ENCODE measurements at places on chromosomes 13 and 19.

- DNase-seq = no peak
Measured at GRCh38 chr13:51412431-51412830, 40.4 kb downstream of the INTS6 start.

DNA sequence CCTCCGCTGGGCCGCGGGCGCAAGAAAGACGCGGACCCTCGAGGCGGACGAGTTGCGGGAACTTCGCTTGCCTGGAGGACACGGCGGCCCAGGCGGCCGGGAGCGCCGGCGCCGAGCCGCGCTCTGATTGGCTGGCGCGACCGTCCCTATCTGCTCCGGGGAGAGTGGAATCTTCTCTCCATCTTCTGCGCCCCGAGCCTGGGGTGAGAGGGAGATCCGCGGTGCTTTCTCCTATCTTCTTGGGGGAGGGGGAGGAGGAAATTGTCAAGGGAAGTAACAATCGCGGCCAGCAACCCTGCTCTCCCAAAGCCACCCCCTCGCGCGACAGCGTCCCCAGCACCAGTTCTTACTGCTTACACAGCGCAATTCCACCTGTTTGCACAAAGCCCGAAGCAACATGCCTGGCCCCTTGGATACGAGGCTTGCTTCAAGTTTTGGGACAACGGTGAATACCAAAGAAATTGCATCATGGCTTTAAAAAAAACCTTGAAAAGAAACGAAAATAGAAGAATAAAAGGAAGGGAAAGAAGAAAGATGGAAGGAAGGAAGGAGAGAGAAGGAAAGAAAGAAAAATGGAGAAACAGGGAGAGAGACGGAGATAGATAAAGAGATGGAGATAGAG, 4.8 kb downstream of the SOX21 start:
- no peak for DNase-seq

GRCh38 chr13:77692746-77693448, 4.6 kb upstream of the SLAIN1 start:
- no peak for DNase-seq

DNA sequence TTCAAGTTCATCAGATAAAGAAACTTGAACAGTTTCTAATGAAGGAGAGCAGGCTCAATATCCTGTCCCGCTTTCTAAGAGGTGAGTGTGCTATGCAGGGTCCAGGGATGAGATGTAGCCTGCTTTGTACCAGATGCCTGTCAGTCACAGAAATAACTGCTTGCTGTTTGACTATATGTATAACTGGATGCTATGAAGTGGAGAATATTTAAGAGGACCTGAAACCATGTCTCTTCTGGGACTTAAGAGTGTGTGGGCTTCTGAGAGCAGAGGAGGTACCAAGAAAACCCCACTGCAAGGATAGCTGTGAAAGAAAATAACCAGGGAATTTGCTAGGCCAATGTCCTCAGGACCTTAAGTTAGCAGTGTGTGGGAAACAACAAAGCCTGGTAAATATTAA, 246.3 kb upstream of the RFC3 start:
- DNase-seq = no peak

DNA sequence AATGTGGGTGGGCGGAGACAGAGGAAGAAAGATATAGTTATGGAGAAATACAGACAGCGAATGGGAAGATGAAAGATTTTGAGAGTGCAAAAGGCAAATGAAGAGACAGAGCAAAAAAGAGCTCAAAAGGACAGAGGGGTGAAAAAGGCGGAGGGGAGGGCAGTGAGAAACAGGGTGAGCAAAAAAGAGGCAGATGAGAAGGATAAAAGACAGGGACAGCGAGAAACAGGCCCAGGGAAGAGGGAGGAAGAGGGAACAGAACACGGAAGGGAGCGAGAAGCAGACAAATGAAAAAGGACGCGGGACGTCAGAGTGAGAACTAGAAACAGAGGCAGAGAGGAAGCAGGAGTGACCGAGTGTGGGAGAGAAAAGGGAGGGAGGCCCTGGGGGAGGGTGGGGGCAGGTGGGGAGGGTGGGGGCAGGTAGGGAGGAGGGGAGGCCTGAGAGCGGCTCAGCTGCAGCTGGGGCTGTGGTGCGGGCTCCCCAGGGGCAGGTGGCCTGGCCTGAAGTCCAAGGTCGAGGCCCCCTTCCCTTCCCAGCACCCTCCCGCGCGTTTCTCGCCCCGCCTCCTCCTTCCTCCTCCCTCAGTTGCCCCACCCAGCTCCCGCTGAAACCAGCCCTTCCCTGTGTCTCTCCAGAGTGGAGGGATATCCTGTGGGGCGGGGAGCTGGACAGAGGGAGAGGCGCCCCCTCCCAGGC, 2.9 kb downstream of the KLK1 start:
- DNase-seq = no peak

DNA sequence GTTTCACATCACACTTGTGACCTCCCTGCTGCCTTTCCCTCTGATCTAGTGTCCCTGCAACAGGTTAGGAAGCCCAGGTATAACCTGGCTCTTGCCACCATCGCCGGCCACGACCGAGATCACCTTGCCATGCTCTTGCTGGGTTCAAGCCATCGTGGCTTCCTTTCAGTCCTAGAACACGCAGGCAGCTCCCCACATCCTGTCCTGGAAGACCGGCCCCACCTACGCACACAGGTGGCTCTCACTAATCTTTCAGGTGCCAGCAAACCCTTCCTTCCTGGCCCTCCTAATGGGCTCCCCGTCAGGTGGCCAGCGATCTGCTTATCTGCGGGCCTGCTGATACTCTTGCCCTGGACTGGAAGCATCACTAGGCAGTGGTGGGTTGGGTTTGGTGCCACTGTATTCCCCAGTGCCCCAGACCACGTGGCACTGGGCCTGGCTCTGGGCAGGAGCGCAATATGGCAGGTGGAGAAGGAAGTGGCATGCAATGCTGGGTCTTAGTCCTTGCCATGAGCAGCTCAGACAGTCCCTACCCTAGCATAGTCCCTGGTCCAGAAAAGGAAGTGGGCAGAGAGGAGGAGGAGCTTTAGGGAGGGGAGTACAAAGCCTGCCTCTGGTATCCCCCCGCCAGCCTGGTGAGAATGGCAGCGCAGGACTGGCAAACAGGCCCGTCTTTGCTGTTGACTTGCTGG, 11.8 kb downstream of the PPP1R37 start:
- DNase-seq = no peak

DNA sequence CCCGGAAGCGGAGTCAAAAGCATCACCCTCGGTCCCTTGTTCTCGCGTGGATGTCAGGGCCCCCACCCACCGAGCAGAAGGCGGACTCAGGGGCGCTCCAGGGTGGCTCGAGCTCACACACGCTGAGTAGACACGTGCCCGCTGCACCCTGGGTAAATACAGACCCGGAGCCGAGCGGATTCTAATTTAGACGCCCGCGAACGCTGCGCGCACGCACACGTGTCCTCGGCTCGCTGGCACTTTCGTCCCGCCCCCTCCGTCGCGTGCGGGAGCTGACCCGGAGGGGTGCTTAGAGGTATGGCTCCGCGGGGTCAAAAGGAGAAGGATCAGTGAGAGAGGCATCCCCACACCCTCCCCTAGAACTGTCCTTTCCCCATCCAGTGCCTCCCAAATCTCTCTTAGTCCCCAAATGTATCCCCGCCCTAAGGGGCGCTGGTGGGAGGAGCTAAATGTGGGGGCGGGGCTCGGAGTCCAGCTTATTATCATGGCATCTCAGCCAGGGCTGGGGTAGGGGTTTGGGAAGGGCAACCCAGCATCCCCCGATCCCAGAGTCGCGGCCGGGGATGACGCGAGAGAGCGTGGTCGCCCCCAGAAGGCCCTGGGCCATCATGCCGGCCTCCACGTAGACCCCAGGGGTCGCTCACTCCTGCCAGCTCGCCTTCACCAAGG, 451 bp upstream of the ICAM5 start:
- DNase-seq = no peak

- no peak for DNase-seq
Measured at GRCh38 chr13:106480351-106480910, 55.0 kb downstream of the EFNB2 start.

- DNase-seq = no peak
Measured at GRCh38 chr13:26710166-26710565, 50.4 kb downstream of the GPR12 start.

- DNase-seq = no peak
Measured at GRCh38 chr13:76965759-76966421, 17.6 kb downstream of the ACOD1 start.

DNA sequence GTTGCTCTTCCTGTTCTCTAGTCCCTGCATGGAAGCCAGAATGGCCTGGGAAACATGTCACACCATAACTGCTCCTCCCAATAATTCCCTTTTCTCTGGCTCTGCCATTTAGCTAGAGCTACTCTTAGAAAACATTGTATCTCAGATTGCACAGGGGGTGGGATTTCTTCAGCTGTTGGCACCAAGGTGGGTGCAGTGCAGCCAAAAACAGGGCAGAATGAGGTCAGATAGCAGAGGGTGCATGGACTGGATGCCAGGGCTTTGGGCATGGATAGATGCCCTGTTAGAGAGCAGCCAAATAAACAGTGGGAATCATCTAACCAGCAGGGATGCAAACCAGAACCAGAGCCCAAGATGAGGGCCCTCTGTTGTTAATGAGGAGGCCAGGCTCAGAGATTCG, 4.9 kb upstream of the AMER2 start:
- no peak for DNase-seq

DNA sequence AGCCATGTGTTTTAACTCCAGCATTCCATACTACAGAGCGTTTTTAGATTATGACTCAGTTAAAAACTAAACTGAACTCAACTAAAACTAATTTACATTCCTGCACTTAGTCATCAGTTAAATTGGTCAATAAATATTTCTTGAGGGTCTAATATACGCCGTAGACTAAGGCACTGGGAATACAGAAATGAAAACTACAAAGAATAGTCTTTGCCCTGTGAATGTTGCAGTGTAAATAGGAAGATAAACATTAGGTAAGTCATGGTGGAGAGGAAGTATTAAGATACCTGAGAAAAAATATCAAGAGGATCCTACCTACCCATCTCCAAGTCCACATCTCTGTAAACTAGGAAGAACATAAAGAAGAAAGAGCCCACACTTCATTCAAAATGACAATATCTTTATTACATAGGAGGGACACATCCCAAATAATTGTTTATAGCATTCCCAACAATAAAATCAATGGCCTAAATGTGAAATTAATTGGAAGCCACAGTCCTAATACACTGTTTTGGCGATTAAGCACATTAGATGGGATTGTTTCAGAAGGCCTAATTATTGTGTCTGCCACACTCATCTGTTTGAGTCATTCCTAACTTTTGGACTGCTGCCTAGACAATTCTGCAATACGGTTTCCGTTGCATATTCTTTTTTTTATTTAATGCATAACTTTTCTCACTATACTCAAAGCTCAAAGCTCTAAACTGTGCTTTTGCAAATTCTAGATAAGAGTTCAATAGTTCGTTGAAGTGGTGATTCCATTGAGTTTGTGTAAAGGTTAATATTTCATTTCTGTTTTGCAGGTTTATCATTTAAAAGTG, 52.9 kb downstream of the MBNL2 start:
- no peak for DNase-seq

DNA sequence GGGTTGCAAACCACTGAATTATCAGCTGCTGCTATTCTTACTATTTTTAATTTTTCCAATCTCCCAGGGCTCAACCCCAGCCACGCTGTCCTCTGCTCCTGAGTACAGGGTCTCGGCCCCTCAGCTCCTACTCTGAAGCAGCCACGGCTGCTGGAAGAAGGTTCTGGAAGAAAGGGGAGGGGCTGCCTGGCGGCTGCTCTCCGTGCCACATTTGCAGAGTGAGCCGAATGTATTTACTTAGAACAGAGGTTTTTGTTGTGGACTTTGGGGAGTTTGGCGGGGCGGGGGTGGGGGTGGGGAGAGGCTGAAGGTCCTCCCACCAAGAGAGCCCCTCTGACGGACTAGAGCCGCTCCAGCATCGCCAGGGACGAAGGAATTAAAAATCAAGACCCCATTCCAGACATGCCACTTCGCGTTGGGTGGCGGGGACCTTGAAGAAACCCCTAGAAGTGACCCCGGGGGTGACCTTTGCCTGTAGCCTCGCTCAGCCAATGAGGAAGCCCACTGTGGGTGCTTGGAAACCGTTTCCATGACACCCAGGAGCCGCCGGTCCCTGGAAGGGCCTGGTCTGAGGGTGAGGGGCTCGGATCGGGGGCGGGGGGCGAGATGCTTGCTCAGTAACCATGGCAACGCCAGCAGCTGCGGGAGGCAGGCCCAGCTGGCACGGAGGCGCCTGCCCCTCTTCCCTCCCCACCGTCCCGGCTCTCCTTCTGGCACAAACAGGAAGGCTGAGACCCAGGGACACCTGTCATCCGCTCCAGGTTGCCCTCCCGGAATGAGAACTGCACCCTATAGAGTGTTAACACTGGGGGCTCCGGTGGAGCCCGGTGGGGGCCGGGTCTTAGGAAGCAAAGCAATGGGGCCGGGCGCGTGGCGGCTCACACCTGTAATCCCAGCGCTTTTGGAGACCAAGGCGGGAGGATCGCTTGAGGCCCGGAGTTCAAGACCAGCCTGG, 54.2 kb upstream of the PTPRS start:
- no peak for DNase-seq

DNA sequence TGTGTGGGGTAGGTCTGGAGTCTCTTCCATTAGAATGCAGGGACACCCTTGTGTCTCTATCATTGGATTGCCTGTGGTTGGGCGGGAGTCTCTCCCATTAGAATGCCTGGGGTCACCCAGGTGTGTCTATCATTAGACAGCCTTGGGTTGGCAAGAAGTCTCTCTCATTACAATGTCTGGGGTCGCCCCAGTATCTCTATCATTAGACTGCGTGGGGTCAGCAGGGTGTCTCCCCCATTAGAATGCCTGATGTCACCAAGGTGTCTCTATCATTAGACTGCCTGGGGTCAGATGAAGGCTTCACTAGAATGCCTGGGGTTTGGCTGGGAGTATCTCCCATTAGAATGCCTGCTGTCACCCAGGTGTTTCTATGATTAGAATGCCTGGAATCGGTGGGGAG, 1539.0 kb downstream of the UQCRFS1 start:
- DNase-seq = no peak

- no peak for DNase-seq
Measured at GRCh38 chr19:15197942-15198341, 2.9 kb downstream of the NOTCH3 start.

GRCh38 chr13:111317571-111318345, 2.7 kb upstream of the TEX29 start:
- DNase-seq = no peak

DNA sequence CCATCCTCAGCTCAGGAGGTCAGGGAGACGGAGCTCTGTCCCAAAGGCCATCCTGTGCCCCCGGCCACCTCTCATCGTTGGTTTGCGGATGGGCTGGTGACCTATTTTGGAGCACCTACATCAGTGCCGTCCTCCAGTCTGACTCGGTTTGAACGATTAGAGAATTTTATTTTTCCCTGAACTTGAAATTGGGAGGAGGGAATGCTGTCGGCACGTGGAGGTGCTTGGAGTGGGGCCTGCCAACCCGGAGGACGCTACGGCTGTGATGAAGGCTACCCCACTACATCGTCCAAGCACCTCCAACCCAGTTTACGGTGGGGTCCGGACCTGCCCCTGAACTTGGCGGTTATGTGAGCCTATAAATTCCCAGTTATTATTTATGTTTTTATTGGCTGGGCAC, 3.0 kb upstream of the ZNF554 start:
- no peak for DNase-seq
